RWPE2 (cell line): ENCODE measurements at places on chromosomes 5 and 9.
A peak's percentile ranks its signal among the peaks of the same experiment; 100 is the strongest.

- peak; percentile 60 for DNase-seq
Observed at GRCh38 chr5:168753691-168754254, 174.6 kb upstream of the PANK3 start.

- no peak for DNase-seq
Observed at GRCh38 chr9:68702493-68702892, 2.5 kb upstream of the PIP5K1B start.

- no peak for DNase-seq
Observed at GRCh38 chr5:133041910-133042309, 9.9 kb upstream of the HSPA4 start.

- no peak for DNase-seq
Observed at GRCh38 chr5:129246088-129246487, 151.5 kb downstream of the ISOC1 start.

GRCh38 chr5:175614223-175614815, 43.6 kb upstream of the HRH2 start:
- DNase-seq = peak; percentile 3

DNA sequence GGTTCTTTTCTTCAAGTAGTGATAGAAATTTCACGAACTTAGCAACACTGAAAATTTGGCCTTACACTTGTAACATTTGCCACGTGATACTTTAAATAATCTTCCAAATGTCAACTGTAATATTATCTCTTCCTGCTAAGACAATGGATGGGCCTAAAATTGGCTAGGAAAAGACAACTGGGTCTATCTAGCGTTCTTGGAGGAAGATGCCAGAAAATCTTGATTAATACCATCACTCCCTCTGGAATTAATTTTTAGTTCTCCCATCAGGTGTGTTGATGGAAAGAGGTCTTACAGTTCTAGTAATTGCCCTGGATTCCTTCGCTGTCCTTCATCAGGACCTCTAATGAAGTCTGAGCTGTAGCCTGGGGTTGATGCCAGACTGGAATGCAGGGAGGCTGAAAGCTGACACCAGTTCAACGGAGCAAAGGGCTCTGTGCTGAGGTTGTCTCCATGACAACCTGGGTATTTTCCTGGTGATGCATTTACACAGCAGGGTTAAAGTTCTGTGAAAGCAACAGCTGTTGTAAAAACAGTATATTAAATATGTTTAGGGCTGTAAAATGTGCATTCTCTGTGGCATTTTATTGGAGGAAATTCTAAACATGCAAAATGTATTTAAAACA, 92.3 kb downstream of the GAS1 start:
- DNase-seq = no peak

DNA sequence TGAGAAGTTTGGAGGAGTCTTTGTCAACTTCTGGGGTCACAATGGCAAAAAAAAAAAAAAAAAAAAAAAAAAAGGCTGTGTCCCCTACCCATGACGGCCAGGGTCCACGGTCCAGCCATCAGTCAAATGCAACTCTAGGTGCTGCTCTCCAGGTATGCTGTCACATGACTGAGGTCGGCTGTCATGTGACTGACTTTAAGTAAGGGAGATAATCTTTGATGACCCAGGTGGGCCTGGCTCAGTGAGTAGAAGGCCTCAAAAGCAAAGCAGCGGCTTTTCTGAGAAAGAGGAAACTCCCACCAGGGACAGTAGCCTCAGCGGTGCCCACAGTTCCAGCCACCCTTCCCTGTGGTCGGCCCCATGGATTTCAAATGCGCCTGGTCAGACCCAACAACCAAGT, 117.7 kb downstream of the ROR2 start:
- DNase-seq = no peak

DNA sequence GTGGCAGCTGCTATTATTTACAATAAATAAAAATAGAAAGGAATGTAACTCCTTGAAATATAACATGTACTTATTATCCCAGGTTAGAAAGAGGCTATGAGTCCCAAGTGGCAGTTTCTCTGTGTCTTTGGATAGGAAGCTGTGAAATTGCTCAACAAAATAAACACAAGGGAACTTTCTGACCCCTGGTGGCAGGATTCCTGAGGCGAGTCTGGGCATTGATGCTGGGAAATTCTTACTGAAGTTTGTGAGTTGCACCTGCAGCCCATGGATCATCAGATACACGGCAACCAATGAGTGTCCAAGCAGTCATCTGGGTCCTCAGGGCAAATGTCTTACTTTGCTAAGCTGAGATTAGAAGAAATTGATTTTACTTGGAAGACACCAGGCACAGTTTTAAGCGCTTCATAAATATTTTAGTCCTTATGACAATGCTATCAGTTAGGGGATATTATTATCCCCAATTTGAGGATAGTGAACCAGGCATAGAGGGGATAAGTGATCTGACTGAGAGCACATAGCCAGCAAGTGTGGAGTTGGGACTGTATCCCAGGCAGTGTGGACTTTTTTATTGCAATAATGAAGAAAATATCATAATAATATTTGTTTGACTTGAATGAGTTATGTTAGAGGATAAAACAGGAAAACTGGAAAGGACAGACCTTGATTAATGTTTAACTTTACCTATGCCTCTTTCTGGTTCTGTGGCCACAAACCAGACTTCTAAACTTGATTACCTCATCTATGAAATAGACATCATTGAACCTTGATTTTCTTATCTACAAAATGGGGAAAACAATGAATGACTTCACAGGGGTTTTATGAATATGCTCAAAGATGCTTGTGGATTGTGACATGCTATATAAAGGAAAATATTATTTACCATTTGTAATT, 265.5 kb upstream of the ADAMTSL1 start:
- no peak for DNase-seq

GRCh38 chr5:148084269-148084668, 20.5 kb downstream of the SPINK5 start:
- DNase-seq = no peak

- no peak for DNase-seq
Observed at GRCh38 chr9:98214811-98215210, 22.4 kb upstream of the CORO2A start.

DNA sequence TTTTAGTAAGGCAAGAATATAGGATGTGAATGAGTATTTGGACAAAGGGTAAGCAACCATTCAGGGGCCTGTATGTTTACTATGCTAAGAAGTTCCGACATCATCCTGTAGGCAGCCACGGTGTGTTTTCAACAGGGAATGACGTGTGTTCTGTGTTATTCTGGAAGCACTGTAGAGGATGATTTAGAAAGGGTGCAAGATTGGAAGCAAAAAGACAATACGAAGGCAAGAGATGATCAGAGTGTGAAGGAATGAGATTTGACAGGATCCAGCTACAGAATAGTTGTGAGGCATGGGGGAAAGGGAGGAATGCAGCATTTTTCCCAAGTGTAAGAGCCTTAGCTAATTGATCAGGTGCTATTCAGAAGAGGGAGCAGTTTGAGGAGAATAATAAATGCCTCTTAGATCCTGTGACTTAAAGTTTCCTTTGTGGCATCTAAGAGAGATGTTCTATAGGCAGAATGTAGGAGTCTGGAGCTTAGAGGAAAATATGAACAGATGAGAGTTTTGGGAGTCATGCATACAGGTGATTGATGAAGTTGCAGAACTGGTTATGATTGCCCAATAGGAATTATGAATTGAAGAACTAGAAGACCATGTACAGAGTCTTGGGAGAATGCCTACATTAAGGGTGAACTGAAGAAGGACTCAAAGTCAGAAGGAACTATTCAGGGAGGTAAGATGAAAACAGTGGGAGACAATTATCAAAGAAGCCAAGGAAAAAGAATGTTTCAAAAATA, 2.5 kb downstream of the SMC5 start:
- no peak for DNase-seq

DNA sequence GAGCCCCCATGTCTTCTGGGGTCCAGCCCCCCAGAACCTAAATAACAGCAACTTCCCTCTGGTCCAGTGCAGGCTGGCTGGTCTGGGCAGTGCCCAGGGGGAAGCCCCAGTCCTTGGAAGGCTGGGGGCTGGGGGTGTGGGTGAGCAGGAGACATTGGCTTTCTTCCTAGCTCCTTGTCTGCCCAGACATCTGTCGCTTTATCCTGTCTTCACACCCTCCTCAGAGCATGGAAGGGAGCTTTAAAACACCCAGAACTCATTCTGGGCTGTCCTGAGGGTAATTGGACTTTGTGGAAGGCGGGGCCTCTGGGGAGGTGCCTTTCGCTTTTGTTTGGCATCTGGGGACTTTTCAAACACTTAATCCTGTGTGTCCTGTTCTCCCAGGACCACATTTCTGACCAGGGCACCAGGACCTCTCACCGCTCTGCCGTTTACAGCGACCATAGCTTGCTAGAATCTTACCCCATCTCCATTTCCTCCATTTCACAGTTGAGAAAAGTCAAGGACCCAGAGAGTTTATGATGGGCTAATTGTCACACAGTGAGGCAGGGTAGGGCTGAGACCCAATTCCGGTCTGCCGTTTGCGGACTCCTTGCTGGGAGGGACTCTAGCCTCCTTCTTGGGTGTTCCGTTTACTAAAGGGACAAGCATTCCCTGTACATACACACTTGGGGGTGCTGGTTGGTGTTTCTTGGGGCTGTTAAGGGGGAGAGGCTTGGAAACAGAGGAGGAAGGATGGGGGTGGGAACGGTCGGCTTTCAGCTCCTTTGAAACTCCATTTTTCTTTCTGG, 1.1 kb downstream of the GSN start:
- DNase-seq = no peak

DNA sequence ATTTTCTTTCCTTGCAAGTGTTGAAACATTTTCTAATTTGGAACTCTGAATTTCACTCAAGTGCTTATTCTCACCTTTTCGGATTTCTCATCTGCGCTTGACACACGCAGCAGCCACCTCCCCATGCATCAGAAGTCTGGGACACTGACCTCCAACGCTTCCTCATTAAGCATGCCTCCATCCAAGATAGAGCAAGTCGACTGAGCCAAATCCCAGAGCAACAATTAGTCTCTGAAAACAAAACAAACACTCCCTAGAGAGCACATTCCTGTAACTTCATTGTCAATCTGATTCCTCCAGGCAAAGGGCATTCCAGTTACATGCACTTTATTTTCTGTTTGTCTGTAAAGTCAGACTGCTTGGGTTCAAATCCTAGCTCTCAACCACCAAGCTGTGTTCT, 5.7 kb downstream of the CD180 start:
- no peak for DNase-seq

DNA sequence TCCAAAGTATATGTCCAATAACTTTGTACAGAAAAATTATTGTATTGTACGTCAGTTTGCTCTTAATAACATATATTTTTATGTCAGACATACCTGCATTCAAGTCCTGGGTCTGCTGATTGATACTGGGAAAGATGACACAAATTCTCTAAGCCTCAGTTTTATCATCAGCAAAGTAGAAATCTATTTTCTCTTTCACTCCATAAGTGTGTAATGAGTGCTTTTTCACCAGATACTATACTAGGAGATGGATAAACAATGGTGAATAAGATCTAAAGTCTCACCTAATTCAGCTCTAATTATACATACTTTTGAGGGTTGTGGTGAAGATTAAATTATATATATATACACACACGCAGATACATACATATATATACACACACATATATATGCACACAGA, 12.3 kb downstream of the PPP2R2B start:
- DNase-seq = no peak

DNA sequence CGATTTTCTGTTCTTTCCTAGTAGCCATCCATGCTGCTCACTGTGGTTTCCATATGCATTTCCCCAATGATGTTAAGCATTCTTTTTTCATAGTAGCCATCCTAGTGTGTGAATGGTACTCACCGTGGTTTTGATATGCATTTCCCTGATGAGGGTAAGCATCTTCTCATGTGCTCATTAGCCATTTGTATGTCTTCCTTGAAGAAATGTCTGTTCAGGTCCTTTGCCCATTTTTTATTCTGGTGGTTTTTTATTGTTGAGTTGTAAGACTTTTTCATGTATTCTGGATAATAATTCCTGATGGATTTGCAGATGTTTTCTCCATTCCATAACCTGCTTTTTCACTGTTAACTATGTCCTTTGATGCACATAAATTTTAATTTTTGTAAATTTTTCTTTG, 108.0 kb downstream of the EHMT1 start:
- DNase-seq = no peak

DNA sequence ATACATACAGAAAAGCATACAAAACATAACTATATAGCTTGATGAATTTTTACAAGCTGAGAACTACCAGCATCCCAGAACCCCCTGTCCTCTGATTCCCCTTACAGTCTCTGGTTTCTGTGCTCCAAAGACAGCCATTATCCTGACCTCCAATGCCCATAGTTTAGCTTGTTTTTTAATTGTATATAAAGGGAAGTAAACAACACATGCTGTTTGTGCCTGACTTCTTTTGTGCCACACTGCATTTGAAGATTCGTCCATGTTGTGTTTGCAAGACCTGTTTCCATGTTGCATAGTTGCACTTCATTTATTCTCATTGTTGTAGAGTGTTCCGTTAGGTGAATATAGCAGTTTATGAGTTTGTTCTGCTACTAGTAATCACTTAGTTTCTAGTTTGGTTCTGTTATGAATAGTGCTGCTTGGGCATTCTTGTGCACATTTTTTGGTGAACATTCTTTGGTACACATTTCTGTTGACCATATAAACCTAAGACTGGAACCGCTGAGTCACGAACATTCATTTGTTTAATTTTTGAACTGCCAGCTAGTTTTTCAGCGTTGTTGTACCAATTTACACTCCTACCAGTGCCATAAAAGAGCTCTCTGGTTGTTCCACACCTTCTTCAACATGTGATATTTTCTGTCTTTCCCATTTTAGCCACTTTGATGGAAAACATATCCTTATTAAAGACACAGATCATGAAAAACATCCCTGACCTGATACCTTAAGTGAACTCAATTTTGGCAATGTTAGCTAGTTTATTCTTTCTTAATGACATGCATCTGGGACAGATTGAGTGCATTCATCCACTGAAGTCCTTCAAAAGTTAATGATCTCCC, 78.1 kb upstream of the ANXA1 start:
- DNase-seq = no peak

- DNase-seq = no peak
Observed at GRCh38 chr9:125461636-125462190, 200.1 kb downstream of the GAPVD1 start.

DNA sequence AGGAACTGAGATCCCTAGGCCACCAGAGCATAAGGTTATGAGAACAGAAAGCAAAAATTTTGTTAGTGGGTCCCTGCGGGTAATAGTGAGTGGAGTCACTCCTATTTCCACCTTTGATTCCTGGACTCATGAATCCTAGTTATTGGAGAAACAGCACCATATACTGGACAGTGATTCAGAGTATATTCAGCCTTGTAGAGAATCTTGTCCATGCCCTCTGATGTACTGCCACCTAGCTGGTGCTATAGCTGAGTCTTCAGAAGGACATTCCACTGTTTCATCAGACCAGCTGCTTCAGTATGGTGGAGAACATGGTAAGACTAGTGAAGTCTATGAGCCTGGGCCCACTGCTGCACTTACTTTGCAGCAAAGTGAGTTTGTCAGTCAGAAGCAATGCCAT, 25.0 kb upstream of the ITGA2 start:
- no peak for DNase-seq

DNA sequence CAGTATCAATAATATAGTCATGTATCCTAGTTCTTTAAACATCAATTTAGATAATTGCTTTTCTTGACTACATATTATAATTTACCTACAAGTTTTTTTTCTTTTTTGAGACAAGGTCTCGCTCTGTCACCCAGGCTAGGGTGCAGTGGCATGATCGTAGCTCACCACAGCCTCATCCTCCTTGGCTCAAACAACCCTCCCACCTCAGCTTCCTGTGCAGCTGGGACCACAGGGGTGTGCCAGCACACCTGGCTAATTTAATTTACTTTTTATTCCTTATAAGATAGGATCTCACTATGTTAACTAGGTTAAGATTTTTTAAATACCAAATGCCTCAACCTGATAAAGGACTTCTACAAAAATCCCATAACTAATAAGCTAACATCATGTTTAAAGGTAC, 21.1 kb downstream of the UIMC1 start:
- no peak for DNase-seq
